ENCODE measurements at places on chromosomes 1 and 21.

DNA sequence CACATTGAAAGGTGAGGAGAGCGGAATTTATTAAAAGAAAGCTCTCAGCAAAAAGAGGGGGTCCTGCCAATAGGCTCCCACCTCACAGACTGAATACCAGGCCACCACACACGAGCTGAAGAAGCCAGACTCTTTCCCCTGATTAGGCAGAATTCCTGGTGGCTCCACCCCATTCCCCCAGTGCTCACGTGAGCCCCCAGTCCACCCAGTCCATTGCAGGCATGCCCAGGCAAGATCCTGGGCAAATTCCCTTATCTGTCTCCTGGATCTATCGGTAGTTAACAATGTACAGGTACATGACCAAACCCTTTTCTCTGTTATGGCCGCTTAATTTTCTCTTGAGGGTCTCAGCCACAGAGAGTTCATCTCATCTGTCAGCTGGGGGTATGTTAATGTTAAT, 54.6 kb upstream of the BTG3 start:
- DNase-seq: no peak

GRCh38 chr1:110750562-110750961, 75.8 kb upstream of the KCNA3 start:
- no peak for DNase-seq

GRCh38 chr1:15304708-15305467, 57.9 kb downstream of the FHAD1 start:
- no peak for DNase-seq

DNA sequence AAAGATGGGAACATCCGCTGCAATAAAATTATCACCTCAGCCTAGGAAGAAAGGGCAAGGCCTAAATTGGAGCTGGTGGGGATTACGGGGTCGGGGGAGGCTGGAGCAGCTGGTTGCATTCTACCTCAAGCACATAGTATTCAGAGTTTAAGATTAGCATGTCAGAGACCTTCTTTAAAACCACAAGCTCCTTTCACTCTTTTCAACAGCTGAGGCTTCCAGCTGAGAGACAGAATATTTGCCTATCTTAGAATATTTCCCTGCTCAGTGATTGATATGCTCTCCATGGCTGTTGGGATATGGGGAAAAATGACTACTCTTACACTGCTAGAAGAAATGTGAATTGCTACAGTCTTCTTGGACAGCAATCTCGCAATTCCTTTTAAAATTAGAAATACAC, 248.6 kb downstream of the TBX15 start:
- DNase-seq: no peak

Data from H54 (cell line).